ENCODE measurements at places on chromosomes 12 and 14.

GRCh38 chr12:28938581-28939235 lies 210.4 kb upstream of the FAR2 start:
- no peak for DNase-seq

DNA sequence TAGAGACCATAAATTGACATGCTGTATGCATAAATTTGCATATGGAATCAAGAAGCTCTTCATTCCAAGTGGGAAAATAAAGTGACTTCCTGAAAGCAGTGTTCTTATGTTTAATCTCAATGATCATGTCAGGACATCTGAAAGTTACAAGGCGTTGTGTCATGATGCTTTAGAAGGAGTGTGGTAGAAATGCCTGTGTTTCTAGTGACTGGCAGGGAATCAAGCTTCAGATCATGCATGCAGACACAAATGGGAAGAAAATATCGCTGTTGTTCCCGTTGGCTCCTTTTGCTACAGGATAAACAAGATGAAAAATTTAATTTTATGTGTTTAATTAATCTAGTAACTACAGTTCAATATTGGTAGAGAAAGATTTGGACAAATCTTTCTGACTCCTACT lies 298.1 kb upstream of the SYT1 start:
- no peak for DNase-seq

- no peak for DNase-seq
These were observed 1226.7 kb downstream of the FLRT2 start for GRCh38 chr14:86756521-86757190.

- no peak for DNase-seq
These were observed 6.6 kb upstream of the LRP10 start for GRCh38 chr14:22864979-22865378.

- DNase-seq = peak; percentile 29
These were observed 16.4 kb downstream of the ACVRL1 start for GRCh38 chr12:51923506-51924365.

DNA sequence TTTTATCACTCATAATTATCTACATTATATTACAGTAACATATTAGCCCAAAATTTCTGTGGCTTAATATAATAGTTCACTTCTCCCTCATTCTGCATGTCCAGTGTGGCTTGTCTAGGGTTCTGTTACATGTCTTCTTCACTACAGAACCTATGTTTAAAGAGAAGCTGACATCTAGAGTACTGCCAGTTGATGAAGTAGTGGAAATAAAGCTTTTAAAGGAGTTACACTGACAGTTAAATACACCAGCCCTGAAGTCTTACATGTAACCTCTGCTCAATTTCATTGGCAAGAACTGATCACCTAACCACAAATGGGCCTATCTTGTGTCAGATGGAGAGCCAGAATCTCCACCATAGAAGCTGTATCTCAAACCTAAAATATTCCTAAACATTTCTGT lies 32.9 kb downstream of the RPS6KA5 start:
- no peak for DNase-seq

- no peak for DNase-seq
These were observed 46.0 kb upstream of the OASL start for GRCh38 chr12:121085069-121085468.

Data from activated naive CD4-positive, alpha-beta T cell (primary cell).